ENCODE measurements at places on chromosomes 7 and 10.
A peak's percentile ranks its signal among the peaks of the same experiment; 100 is the strongest.

DNA sequence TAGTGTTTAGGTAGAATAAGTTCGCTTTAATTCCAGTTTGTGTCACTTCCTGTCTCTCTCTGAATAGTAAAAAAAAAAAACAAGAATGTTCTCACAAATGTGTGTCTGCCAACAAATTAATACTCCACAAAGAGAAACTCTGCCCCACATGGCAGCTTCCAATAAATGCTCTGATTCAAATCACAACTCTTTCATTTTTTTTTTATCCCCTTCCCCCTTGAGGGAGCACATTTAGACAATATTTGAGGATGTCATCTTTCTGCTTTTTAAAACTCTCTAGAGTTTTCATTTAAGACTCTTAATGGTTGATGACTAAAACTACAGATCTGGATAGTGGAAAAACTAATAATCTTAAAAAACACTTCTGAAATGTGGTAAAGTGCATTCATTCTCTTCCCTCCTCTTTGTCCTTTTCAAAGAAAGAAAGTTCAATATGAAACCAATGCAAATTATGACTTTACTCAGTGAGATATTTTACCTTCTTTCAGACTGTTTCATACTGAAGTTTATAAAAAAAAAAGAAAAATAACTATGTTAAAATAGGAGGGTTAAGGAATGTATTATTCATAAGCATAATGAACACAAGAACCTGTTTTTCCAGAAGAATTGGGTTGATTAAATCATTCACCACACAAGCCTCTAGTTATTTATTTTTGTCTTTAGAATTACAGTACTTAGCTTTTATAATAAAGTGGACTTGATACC lies 42.3 kb downstream of the ARID5B start:
- DNase-seq = peak; percentile 73

DNA sequence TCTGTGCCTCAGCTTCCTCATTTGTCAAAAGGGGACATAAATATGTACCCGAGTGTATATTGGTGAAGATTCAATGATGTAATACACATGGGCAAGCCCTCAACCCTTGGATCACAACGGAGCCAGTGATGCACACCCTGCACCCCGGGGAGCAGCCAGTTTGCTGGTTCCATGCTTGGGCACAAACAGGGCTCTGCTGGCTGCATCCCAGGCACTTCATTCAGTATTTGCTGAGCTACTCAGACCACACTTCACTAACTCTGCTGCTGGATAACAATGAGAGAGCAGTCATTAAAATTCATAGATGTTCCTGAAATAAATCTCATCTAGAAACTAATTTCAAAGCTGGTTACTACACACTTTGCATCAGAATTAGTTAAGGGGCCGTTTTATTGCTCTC lies 72.0 kb downstream of the SCRN1 start:
- DNase-seq = no peak

DNA sequence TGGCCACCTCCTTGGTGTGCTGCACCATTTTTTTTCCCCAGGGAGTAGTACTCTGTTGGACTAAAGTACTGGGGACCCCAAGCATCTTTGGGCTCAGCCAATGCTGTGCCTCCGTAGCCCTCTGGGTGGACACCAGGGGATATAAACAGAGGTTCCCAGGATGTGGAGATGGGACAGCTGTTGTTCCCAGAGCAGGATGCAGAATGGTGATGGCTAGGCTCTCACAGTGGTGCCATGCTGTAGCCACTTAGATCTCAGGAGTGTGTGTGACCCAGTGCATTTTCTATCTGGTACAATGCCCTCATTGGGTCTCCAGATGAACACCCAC lies 50.9 kb upstream of the SCIN start:
- DNase-seq = no peak

DNA sequence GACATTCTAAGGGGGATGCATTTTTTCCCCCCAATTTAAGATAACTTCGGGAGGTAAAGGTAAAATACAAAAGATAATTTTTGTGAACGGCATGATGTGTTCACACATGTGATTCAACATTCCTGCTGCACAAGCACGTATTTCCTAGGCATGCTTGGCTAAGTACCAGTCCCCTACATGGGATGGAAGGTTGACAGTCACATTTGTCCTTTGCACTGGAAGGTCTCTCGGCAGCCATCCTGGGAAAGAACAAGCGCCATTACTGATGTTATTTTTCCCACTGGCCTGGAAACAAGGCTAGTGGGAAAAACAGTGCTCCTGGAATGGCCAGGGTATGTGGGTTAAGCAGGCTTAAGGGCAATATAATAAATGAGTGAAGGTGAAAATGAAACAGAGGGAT lies 276.2 kb upstream of the AOAH start:
- DNase-seq = no peak

- DNase-seq = no peak
Measured at GRCh38 chr7:155456738-155457543, 988 bp upstream of the EN2 start.

DNA sequence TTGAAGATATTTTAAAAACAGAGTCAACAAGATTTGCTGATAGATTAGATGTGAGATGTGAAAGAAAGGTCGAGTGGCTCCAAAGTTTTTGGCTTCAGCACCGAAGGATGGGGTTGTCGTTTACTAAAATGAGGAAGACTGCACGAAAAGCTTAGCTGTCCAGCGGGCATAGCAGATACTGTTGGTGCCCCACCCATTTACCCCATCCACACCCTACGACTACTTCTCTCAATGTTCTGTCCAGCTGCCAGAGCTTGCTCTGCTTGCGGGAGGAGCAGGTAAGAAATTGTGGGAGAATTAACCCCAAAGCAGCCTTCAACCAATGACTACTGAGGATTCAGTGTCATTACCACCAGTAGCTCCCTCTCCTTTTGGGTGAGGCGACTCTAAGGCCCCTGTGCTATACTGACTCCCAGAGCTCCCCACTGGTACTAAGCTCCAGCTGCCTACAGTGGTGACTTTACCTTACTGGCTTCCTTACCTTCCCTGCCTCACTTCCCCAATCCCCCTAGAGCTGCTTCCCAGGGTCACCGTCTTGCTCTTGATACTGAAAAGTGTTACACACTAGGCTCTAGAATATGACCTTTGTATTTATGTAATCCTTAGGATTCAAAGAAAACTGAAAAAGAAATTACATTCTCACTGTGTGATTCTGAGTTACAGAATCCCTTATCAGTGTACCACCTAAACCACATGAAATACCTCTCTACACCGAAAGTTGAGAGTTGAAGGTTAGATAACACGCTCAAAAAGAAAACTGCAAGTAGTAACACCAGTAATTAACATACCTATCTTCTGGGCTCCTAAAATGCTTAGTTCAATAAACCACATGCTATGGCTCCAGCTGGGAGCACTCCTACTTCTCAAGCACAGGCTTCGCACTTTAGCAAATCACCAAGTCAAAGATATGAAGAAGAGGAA lies 22.3 kb downstream of the CACUL1 start:
- DNase-seq = peak; percentile 37

- no peak for DNase-seq
Measured at GRCh38 chr7:19113855-19114550, 3.4 kb downstream of the TWIST1 start.

DNA sequence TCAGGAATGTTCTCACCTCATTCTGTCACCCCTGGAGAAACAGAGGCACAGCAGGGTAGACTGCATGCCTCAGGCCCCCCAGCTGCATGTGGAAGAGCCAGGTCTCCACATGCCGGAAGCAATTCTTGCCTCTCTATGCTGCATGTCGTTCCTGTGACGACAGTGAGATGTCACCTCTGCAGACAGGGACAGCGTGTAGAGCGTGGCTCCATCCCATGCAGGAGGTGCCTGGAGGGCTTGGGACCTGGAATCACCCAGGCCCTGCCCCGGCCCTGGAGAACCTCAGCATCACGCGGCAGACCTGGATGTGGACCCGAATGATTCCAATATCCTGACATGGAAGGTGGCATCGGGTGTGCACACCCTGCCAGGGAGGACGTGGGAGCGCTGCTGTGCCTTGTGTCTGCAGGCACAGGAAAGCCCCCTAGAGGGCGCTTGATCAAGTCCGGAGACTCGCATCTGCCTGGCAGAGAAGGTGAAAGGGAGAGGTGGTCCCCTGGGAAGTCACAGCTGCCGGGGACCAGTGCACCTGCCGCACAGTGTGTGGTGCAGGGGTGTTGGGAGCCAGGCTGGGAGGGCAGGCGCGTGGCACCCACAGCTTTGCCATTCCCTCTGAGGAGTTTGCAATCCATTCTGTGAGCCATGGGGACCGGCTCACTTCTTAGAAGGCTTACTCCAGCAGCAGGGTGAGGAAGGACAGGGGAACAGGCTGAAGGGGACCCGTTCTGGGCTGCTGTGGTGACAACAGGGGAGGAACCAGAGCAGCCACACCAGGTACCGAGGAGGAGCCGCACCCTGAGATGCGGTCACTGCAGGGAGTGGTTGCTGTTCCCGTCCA lies 45.3 kb upstream of the EN2 start:
- DNase-seq = peak; percentile 22

DNA sequence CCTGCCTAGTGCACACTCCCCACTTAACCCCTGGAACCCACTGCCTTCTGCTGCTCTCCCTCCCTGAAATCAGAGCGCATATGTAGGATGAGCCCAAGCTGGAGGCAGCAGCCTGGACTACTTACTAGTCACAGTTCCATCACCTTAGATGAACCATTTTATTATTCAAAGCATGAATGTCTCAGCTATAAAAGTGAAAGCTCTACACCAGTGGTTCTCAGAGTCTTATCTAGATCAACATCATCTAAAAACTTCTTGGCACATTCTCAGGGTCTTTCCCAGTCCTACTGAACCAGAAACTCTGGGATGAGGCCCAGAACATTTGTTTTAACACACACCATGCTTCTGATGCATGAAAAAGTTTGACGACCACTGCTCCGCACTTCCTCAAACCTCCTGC lies 100.3 kb upstream of the ANK3 start:
- no peak for DNase-seq

GRCh38 chr7:137025469-137026175 lies 157.2 kb downstream of the CHRM2 start:
- DNase-seq = no peak

GRCh38 chr10:92839191-92840085 lies 8.9 kb upstream of the EXOC6 start:
- DNase-seq = peak; percentile 42

DNA sequence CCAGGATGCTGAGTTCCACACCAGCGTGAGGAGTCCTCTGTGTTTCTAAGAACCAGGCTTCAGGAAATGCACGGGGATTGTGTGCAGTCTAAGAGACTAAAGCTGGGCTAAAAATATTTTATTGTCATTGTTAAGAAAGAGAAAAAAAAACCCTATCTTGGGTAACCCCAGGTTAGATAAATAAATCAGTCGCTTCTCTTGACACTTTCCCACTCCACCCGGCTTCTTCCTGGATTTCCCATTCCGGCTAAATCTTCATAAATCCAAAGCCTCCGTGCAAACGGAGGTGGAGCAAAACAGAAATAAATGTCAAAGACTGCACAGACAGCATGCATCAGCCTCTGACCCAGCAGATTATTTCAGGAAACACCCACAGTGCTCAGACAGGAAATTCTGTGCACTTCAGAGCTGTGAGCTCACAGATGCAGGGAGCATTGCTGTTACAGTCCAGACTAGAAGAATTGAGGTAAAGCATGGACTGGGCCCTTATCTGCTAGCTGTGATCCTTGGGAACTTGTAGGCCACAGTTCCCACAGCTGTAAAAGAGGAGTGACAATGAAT lies 44.8 kb upstream of the GRID1 start:
- peak; percentile 37 for DNase-seq

GRCh38 chr10:33917069-33917780 lies 582.8 kb upstream of the NRP1 start:
- DNase-seq = no peak
